DMS153 (cell line): ENCODE measurements at places on chromosomes 5 and 9.

DNA sequence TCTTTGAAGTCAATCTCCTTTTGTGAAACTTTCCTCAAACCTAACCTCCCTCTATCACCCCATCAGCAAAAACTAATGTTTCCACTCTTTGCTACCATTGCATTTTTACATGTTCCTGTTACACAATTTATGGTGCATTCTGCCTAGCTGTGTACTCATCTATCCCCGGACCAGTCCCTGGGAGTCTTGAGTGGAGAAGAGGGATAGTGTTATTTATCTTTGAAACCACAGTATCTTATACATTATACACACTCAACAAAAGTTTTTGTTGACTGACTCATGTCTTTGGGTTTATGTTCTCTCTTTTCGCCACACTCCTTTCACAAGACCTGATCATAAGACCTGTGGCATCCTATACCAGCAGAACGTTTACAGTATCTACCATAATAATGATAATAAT lies 26.4 kb downstream of the TNFAIP8 start:
- no peak for DNase-seq

DNA sequence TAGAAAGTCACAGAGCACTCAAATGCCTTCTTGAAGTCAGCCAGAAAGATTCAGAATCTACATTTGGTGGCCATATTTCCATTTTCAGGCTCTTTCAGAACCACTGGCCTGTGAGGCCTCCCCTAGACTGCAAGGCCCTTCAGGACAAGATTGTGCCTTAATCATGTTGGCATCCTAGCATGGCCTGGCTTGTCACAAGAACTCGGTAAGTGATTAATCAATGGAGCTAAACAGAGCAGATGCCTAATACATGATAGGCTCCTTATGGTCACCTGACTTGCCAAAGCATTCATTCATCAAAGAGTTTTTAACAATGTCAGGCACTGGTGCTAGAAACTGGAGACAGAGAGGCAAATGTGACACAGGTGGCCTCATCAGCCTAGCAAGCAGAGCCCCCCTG lies 70.3 kb downstream of the PGM5 start:
- no peak for DNase-seq

DNA sequence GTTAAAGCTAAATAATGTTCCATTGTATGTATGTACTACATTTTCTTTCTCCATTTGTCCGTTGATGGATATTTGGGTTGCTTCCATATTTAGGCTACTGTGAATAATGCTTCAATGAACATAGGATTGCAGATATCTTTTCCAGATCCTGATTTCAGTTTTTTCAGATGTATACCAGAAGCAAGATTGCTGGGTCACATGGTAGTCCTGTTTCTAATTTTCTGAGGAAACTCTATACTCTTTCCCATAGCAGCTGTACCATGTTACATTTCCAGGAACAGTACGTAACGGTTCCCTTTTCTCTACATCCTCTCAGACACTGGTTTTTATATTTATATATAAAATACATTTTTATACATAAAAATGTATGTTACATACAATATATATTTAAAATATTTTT lies 121.8 kb downstream of the GCNT1 start:
- no peak for DNase-seq

- DNase-seq, result no peak
These were observed 228.4 kb upstream of the PPP1R2B start for GRCh38 chr5:156621719-156622118.

DNA sequence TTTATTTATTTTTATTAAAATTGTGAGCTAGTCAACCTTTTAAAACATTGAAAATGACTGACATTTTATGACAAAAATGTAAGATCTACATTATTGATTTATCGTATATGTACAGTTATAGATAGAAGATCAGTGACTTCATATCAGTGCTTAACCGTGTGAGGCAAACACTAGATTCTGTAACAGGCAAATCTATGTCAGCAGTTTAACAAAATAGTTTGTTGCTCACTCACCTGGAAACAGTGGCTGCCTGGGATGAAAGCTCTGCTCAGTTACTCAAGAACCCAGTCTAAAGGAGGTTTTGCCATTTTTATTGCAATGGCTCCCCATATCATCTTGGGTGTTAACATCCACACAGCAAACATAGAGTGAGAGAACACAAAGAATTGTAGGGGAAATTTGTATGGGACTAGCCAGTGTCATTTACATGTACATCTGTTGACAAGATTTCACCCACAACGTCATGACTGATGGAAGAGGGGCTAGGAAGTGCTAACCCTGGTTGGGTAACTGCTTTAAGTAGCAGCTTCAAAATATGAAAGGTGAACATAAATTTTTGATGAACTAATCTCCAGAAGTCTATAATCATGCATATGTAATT lies 49.0 kb downstream of the SGCD start:
- no peak for DNase-seq

DNA sequence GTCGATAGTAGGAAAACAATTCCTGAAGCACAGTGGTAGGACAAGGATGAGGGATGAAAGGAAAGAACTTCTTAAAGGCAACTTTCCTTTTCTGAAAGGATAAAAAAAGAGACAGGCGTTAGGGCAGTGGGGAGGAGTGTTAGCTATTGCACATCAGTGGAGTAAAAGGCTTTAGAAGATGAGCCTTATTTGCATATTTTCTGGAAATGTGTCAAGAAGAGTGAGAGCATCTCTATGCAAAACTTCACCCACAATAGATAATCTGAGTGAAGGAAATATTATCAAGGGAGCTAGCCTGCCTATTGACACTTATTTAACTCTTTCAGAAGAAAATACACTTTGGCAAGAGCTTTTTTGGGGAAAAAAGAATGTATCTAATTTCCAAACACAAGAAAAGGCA lies 151.6 kb downstream of the MACIR start:
- DNase-seq, result no peak

GRCh38 chr5:17614872-17615605 lies 4.8 kb downstream of the TAF11L12 start:
- DNase-seq, result no peak

DNA sequence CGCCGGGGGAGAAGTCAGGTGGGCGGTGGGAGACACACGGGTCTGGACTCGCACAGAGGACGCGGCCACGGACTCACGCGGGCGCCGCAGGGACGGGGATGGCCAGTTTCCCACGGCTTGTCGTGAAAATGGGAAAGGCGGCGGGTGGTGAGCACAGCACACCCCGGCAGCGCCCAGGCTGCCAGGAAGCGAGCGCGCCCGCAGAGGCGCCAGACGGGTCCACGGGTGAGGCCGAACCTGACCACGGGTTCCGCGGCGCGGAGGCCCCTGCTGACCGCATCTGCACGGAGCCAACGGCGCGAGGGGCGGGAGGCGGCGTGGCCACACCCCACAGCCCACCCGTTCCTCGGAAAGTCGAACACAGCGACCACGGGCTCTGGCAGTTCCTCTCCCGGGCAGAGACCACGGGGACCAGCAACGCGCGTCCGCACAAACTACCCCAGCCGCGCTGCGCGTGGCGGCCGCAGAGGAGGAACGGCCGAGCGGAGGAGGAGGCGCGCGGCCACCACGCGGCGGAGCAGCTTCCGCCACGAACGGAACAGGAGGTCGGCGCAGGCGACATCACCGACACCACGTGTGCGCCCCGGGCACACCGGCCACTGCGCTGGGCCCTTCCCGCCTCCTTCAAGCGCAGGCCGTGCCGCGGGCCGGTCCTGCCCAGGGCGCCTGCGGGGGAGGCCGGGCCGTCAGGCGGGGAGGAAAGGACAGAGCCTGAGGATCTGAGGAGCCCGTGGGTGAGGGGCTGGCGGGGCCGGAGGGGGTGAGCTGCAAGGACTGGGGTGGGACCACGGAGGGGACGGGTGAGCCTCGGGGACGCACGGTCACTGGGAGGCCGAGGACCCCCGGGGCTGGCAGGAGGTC lies 5.6 kb downstream of the EXD3 start:
- DNase-seq, result no peak

DNA sequence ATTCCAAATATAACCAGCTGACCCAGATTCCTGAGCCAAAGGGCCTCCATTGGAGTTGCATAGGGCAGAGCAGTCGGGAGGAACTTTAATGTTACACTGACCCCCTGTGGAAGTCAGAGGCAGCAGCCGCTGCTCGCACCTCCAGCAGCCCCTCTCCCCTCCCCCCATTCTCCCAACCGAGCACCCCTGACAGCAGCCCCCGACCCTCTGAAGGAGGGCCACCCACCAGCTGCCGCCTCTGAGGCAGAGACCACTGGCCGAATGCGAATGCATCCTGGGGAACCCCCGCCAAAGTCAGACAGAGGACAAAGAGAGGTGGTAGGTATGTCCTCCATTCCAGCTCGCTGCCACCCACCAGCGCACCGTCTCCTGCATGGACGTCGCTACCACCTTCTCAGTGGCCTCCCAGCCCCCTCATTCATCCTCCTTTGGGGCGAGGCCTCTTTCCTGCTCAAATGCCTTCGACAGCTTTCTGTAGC lies 231.0 kb downstream of the CDK5RAP2 start:
- DNase-seq, result no peak

- DNase-seq, result no peak
These were observed 50.9 kb upstream of the ITGA2 start for GRCh38 chr5:52938226-52938625.

DNA sequence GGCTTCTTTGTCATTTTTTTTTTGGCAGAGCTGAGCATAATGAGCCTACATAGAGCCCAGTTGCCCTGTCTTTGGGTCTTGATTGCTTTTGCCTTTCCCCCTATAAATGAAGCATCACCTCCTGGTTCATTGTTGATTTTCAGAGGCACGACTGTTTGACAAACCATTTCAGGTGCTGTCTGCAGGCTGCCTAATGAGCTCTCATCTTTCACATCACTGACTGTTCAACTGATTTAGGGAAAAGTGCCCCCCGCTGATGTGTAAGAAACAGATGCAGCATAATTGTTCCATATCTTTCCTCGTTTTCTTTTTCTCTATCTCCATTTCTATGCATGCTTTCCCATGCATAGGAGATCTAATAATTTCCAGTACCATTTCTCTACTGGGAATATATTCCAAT lies 338.6 kb downstream of the TMEM38B start:
- DNase-seq, result peak; percentile 35

DNA sequence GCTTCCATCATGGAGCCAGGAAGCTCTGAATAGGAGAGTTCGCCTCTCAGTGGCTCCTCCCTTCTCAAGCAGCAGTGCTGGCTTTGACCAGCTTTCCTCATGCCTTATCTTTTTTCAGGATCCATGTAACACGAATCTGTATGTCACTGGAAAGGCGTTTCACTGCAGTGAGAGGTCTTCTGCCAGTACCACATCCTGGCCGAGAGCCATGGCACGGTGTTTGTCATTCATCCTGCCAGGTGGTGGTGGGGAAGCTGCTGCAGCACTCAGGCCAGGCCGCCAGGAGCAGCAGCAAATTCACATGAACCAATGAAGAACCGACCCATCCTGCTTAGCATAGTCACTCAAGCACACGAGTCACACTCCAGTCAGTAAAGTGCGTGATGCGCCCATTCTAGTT lies 179.0 kb downstream of the FANCC start:
- DNase-seq, result peak; percentile 93

- DNase-seq, result no peak
These were observed 692.7 kb downstream of the DNAH5 start for GRCh38 chr5:13251623-13252376.

- no peak for DNase-seq
These were observed 144.5 kb upstream of the ABCA1 start for GRCh38 chr9:105072476-105072875.

- no peak for DNase-seq
These were observed 14.7 kb upstream of the CXXC5 start for GRCh38 chr5:139633295-139634027.

- DNase-seq, result no peak
These were observed 96.0 kb downstream of the GPR21 start for GRCh38 chr9:123129423-123129822.

GRCh38 chr5:173477345-173478040 lies 139.0 kb downstream of the BOD1 start:
- DNase-seq, result no peak

DNA sequence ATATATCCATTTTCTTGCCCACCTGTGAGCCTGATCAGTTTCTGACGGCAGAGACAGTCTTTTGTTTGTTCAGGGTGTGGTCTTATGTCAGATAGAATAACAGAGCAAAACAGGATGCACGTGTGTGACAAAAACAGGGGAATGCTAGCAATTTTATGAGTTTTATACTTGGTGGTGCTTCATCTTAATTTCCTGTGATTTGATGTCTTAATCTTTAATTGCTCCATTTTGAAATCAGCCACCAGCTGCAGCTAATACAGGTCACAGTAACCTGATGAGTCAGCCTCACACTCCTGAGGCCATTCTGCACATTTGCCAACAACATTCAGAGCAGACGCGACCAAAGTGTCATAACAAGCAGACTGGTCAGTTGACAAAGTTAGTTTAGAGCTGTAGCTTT lies 42.3 kb upstream of the JMY start:
- DNase-seq, result no peak

GRCh38 chr9:35027374-35027773 lies 37.8 kb downstream of the DNAJB5 start:
- DNase-seq, result no peak

- no peak for DNase-seq
These were observed 50.7 kb upstream of the UBAC1 start for GRCh38 chr9:136011703-136012496.

DNA sequence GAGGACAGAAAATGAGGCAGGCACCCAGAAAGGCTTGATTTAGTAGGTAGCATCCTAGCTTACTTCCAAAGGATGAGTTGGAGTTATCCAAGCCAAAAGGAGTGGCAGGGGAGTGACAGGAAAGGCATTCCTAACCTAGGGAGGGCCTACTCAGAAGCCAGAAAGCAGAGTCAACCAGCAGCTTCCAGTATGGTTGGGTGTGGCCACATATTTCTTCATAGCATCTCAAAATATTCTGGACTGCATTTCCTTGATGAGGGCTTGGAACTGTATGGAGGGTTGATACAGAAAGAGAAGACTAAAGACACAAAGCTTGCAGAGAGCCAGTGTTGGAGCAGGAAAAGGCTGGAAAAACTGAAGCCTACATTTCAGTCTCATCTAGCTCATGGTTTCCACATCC lies 656.8 kb upstream of the DMAC1 start:
- DNase-seq, result no peak

DNA sequence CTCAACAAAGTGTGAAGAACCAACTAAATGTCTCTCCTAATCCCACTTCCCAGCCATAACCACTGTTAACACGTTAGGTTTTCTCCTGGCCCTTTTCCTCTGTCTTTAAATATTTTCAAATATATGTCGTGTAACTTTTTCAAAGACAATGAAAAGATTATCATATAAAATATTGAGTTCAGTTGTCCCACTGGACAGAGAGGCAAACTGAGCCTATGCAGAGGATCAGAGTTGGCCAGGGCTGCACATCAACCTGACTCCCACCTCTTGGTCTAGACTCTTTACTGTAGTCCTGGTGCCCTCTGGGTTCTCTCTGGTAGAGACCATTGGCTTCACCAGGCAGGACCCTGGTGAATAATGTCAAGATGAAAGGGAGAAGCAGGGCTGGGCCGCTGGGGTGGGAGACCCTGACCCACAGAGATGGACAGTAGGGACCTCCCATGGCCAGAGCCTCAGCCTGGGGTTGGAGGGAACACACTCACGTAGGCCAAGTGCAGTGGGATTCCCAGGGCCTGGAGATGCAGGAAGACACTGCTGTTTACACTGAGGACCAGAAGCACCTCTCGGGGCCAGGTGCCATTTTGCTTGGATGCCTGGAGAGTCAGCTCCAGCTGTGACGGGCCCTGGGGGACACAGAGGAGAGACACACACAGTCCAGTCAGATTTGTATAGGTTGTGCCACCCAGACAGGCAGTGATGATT lies 25.1 kb downstream of the ENG start:
- DNase-seq, result no peak
